ENCODE measurements at places on chromosomes 7 and 10.

DNA sequence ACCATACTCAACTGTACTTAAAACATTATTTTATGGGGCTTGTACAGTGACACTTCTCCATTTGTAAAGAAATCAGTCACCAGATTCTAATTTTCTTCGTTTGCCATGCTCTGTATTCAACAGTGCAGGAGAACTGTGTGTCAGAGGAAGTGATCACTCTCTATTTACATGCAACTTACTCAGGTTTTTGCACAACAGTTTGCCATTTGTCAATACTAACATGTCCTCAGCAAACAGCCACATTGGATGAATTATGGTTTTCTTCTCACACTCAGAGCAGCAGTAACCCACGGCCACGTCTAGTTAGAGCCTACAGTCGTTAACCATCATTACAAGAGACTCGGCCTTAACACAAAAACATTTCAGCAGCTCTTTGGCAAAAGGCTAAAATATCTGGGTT lies 69.2 kb upstream of the SP4 start:
- DNase-seq = no peak

DNA sequence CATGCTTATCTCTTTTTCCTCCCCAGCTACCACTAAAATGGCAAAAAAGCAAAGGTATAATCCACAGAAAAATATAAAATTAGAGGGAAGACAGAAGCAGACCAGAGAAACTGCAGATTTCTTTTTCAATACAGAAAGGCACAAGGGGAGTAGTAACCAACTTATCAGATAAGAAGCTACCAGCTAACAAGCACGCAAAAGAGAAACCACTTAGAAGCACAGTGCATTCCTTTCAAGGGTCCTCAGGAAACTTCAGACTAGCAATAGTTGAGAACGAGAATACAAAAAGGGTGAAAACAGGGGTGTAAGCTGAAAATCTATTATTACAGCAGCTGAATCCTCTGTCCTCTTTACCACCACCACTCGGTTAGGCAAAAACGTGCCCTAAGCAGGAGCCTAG lies 9.9 kb upstream of the OR2A5 start:
- no peak for DNase-seq

DNA sequence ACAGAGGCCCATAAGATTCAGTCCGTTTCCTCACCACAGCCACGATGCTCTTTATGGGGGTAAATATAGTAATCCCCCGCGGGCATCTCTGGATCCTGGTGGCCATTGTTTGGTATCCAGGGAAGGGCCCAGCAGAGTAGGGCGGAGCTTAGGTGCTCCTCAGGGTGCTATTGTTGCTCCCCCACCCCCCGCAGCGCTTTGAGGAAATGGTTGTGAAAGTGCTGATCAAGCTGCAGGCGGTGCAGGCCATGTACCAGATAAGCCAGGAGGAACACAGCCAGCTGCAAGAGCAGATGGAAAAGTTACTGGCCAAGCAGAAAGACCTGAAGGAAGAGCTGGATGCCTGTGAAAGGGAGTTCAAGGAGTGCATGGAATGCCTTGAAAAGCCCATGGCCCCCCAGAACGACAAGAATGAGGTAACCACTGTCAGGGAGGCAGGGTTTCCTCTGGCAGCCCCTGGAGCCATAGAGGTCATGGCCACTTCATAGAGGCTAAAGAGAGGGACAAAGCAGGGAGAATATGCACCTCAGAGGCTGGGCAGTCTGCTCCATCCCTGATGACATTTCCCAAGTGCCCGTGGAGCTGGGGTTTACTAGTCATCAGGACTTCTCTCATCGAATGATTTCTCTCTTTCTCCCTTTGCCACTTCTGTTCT lies 17.6 kb upstream of the FLNC start:
- DNase-seq = no peak

DNA sequence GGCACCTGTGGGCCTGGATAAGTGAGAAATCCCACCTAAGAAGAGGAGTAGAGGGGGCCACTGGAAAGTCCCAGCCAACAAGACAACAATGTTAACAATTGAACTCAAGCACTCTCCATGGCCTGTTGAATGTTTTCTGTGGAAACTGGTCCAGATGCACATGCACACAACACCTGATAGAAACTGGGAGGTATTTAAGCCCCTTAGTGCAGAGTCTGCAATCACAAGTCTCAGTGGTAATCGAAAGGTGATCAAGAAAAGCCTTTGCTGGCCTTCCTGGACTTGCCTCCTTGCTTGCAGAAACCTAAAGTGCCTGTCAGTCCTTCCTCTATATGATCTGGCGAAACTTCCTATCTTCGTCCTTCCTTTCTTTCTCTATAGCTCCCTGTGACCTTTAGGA lies 30.6 kb upstream of the HNRNPH3 start:
- no peak for DNase-seq

DNA sequence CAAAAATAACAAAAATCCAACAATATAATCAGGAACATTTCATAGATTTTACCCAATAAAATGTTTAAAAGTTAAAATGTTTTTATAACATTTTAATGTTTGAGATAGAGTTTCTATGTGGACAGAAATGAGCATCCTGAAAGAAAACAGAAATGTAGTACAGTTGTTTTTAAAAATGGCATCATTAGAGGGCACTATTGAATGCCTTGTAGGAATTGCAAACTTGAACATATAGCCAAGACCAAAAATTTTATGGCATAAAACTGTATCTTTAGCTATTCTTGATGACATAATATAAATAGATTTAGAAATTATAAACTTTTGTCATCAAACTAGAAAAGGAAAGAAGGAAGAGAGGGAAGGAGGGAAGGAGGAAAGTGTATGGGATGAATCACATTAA lies 1372.7 kb downstream of the GATA3 start:
- DNase-seq = no peak

DNA sequence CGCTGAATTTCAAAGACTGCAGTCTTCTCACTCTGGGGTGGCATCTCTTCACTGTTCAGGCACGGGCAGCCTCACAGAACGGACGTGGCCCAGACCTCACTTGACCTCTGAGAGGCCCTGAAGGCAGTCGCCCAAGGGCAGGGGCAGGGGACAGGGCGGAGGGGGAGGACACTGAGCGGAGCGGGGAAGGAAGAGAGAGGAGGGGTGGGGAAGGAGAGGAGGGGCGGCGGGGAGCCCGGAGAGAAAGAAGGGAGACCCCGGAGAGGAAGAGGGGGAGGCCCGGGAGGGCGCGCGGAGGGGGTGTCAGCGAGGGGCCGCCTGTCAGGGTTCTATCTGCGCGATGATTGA lies 58.7 kb upstream of the COMTD1 start:
- no peak for DNase-seq

GRCh38 chr10:85098835-85099521 lies 770.6 kb downstream of the CCSER2 start:
- no peak for DNase-seq

DNA sequence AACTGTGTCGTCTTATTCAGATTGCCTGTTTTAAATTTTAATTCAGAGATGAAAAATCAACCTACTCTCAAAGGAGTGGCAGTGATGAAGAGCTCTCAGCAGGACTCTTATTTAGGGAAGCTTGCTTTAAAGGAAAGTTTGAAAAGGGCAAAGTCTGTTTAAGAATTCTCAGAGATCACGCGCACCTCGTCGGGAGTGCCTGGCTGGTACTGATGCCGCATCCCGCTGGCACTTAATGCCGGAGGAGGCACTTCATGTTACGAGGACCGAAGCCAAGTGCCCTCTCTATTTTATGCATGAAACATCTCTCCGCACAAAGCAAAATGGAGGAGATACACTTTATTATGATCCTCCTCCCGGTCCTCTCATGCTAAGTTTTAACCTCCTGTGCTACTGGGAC lies 71.1 kb upstream of the INSYN2A start:
- DNase-seq = no peak

DNA sequence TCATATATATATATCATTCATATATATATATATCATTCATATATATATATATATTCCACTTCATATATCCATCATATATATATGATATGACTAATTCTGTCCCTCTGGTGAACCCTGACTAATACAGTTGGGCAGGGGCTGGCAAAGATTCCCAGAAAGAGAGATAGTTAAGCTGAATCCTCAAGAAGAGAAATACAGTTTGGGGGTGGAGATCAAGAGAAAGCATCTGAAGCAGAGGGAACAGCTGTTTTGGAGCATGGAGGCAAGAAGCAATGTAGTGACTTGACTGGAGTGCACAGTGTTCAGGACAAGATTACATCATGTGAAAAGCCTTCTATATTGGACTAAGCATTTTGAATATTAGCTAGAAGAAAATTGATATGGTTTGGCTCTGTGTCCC lies 540.7 kb downstream of the MAGI2 start:
- DNase-seq = no peak

GRCh38 chr7:25478925-25479324 lies 250.6 kb upstream of the NPVF start:
- DNase-seq = no peak

DNA sequence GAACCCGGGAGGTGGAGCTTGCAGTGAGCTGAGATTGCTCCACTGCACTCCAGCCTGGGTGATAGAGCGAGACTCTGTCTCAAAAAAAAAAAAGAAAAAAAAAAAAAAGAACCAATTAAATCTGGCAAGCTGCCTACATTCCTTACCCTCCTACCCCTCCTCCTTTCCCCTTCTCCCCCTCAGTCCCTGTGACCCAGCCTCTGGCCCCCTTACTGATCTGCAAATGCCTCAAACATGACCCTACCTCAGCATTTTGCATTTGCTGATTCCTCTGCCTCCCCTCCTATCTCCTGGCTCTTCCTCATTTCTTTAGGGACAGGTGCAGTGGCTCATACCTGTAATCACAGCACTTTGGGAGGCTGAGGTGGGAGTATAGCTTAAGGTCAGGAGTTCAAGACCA lies 19.3 kb downstream of the CDHR3 start:
- no peak for DNase-seq

DNA sequence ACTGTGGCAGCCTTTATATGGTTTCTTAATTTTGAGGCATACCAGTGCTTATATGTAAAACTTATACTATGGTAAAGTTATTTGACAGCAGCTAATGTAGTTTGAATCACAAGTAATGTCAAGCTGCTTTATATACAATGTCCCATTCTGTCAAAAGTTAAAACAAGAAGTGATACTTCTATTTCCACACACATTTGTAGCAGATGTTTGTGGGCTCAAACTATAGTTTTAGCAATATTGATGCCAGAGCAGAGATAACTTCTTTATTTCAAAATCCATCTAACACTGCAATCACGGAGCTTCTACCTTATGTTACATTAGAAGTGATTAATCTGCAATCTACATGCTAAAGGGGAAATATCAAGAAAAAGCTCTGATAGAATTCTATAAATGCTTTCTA lies 149.6 kb downstream of the ADK start:
- no peak for DNase-seq

DNA sequence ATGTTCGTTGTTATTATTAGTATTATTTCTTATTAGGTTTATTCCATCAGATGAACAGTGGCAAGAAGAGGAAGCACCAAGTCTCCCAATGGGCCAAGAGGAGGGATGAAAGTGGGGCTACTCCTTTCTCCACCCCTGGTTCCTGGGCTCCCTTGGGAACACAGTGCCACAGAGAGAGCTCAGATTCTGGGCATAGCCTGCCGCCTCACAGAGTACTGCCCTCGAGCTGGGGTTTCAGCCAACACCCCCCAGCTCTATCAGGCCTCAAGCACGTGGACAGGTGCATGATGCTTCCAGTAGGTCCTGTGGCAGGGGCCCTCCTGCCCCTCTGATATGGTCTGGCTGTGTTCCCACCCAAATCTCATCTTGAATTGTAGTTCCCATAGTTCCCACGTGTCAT lies 103.6 kb upstream of the RNF32 start:
- DNase-seq = no peak

DNA sequence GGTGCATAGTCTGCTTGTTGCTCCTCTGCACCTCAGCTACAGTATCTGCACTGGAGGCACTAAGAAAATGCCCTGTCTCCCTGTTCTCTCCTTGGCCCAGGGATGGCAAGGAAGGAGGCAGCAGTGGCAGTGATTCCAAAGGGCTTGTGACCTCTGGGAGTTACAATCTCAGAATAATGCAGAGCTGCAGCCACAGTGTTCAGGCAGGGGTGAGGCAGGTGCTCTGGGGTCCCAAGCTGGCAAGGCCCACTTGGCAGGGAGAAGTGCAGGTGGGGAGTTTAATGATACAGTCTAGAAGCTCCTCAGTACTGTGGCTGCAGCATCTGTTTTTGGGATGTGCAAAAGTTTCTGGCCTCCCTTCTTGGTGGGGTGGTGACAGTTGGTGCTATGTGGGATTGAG lies 456.4 kb downstream of the CCSER2 start:
- no peak for DNase-seq

DNA sequence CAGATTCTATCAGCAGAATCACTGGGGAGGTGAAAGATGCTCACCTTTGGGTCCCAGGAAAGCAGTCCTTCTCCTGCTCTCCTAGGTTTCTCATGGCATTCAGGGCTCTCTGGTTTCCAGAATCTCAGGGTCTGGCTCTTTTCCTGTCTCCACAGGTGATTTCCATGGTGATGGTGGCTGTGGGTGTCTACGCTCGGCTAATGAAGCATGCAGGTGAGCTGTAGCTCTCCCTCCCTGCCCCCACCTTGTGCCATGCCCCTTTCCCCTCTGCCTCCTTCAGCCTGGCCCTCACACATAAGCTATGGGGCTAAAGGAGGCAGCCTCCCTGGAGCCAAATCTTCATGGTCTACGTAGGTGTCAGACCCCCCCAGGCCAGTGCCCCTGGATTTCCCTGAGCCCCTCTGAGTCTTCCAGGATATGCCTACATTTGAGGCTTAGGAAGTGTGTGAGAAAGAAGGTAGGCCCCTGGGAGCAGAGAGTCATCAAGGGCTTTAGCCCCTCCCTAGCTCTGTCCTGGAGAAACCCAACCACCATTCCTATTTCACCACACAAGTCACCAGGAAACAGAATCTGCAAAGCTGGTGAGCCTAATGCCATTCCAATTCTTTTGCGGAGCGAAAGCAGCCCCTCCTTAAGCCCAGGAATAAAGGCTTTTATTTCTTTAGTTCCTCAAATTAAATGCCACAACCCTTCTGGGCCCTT lies 17.2 kb downstream of the TSPAN33 start:
- no peak for DNase-seq

DNA sequence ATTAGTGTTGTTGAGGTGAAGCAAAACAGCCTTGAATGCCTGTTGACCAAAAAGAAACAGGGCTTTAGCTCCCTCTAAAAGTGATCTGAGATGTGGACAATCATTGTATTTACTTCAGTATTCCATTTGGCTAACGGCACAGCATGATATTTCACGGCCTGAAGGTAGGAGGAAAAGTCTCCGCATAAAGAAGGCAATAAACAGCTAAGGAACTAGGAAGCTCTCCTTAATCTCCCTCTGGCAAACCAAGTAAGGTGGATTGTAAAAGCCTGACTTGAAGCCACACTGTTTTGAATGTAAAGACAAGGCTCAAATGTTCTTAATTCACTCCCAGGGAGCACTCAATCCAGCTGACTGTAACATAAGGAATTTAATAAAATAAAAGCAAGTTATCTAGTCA lies 160.0 kb upstream of the ZNF804B start:
- DNase-seq = no peak

GRCh38 chr7:140034421-140034820 lies 28.3 kb downstream of the PARP12 start:
- no peak for DNase-seq

- no peak for DNase-seq
These were observed 59.4 kb downstream of the RAB11FIP2 start for GRCh38 chr10:117987244-117987909.

GRCh38 chr10:86200269-86200668 lies 166.3 kb downstream of the GRID1 start:
- DNase-seq = no peak

GRCh38 chr7:151568956-151569940 lies 49.6 kb upstream of the RHEB start:
- no peak for DNase-seq

GRCh38 chr7:156783864-156784263 lies 109.1 kb downstream of the LMBR1 start:
- no peak for DNase-seq
